Epithelial cell of umbilical artery (primary cell): ENCODE measurements at places on chromosomes 7 and 10. TPM values are rescaled to one million over a fixed set of nuclear protein-coding genes. Genes with fewer than 3 reads are reported as not detected.

Gene FBXL13
- 3.2 and 4.4 TPM in 2 replicates for total RNA-seq

Gene ZNF727
- total RNA-seq, result 0.15 TPM in 1 of 2 replicates, not detected in the other

Gene CLCN1
- not detected in 2 replicates for total RNA-seq

Gene ACTL6B
- not detected in 2 replicates for total RNA-seq
